ENCODE measurements at places on chromosomes 7 and 10.

DNA sequence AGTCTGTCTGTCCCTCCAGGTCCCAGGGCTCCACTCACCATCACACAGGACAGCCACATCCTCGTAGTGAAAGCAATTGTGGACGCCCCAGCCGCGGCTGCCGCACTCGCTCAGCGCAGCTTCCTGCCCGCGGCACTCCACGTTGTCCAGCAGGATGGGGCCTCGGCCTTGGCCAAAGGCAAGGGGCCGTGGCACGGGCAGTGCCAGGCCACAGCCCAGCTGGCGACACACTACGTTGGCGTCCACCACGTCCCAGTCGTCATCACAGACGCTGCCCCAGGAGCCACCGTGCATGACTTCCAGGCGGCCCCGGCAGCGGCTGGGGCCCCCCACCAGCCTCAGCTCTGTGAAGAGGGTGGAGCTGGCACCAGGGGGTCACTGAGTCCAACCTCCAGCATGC lies 9.2 kb downstream of the SSC4D start:
- no peak for DNase-seq

DNA sequence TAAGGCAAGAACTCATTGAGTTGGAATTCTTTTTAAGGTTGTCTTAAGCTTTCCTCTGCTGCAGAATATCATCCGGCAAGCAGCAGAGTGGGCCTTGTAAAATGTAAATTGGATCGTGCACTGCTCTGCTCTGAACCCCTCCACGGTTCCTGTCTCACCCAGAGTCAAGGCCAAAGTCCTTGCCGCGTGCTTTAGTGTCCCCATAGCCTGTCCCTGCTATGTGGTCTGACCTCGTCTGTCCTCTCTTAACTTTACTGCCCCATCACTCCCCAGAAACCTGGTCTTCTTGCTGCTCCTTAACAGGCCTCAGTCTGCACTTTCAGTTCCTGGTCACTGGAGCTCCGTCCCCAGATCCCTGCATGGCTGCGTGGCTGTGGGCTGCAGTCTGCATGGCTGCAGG lies 121.6 kb upstream of the SDK1 start:
- no peak for DNase-seq

DNA sequence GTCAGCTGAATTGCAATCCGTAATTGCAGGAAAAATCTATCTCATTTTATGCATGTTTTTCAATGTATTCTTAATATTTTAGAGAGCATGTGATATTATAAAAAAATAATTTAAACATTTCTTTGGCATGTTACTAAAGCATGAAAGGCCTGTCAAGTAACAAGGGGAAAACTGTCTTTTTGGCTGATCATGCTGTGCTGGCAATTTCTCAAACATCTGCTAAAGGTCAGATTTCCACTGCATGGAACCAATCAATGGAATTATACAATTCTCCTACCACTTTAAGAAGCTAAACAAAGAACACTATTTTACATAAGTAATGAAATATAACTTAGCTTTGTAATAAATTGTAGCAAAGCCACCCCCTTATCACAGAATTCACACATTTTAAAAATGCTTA lies 49.4 kb downstream of the JMJD1C start:
- DNase-seq: peak; percentile 75

DNA sequence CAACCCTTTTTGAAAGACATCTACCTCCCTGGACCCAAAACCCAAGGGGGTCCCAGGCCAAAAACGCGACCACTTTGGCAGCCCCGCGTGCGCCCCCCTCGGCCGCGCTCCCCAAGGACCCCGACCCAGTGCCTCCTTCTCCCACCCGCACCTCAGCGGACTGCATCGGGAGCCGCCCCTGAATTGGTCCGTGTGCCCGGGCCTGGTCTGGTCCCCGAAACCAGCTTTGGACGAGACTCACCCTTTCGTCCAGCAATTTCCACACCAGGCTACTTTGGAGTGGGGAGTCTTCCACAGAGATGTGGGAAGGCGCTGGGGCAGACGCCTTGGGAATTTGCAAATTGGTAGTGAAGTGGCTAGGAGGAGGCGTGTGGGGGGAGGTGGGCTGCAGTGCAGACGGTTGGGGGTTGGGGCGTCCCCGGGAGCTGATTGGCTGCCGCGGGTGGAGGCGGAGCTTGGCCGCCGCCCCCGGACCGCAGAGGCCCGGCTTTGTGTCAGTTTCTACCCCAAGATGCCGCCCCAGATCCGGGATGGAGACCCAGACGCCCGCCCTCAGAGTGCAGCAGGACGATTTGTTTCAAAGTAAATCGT lies 16.9 kb downstream of the TCAF1 start:
- DNase-seq: peak; percentile 91

DNA sequence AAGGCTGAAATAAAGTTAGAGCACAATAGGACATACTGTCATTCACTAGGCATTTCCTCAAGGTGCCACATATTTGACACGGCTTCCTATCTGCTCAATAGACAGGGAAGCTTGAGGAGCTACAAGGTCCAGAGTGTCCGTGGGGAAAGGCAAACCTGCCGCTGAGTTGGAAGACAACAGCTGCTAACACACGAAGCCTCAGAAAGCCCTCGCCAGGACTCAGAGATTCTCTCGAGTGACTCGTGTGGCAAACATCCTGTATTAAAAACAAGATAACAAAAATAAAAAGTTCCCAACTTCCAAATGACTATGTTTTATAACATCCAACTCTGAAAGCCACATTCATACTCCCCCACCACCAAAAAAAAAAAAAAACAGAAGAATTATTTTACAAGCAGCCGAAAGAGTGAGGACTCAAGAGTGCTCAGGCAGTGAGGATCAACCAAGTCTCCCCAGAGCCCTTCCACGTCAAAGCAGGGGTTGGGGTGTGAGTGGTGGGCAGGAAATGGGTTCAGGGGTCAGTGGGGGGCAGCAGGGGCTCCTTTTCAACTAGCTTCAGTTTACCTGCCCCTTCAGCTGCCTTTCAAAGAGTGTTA lies 67.6 kb downstream of the STK17A start:
- no peak for DNase-seq

DNA sequence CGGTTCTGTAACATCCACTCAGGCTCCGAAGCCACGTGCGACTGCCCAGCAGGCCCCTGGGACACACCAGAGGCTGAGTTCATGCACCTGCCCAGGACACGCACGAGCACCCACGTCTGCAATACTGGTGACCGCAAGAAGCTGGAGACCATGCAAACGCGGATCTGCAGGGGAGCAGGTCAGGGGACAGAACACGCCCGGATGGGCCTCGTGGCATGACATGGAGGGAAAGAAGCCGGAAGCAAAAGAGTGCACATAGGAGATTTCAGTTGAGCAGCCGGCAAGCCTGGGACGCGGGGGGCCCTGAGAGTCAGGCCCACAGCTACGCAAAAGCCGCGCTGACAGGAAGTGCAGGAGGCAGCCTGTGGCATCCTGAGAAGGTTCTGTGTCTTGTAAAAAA lies 73.7 kb downstream of the FOXL3 start:
- no peak for DNase-seq

- DNase-seq: no peak
Measured at GRCh38 chr10:29688230-29688661, 53.5 kb upstream of the SVIL start.

DNA sequence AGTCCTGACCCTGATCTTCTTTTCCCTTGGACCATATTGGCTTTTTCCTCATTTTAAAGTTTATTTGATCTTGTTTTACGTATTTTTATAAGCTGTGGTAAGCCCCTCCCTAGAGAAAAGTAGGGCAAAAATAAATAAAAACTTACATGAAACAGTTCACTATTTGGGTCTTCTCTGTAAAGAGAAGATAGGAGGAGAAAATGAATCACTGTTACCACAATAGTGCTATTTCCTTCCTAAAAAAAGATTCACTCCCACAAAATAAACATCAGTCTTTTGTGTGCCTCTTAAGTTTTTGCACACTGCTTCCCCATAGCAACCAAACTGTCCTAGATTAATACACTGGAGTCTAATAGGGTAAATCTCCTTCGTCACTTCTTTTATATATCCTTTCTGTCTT lies 1.4 kb upstream of the SVIL start:
- no peak for DNase-seq

GRCh38 chr10:98994030-98994429 lies 241.6 kb downstream of the HPSE2 start:
- DNase-seq: no peak

GRCh38 chr10:7955446-7955845 lies 99.0 kb upstream of the GATA3 start:
- no peak for DNase-seq

DNA sequence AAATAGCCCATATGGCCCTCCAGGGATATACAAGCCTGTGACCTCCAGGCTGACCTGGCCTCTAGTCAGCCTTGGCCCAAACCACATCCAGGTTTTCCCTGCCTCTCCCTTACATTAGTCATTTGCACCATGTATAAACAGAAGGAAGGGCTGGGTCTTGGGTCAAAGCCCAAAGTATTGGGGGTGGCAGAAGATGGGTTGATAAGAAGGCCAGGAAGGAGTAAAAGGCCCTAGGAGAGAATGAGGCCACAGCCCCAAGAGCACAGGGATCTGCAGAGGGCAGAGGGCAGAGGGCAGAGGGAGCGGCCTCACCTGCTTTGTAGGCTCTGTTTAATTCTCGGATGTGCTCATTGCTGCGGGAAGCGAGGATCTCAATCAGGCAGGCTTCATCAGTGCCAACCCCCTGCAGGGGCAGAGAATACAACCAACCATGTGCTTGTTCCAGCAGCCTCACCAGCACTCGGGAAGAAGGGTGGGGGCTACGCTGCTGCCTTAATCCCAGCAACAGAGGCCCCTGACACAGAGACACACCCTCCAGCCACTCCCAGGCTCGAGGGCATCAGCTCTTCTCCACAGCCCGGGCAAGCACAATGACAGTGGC lies 31.3 kb downstream of the PLAC9 start:
- no peak for DNase-seq

- DNase-seq: no peak
Measured at GRCh38 chr10:78852466-78853240, 216.1 kb upstream of the ZMIZ1 start.

DNA sequence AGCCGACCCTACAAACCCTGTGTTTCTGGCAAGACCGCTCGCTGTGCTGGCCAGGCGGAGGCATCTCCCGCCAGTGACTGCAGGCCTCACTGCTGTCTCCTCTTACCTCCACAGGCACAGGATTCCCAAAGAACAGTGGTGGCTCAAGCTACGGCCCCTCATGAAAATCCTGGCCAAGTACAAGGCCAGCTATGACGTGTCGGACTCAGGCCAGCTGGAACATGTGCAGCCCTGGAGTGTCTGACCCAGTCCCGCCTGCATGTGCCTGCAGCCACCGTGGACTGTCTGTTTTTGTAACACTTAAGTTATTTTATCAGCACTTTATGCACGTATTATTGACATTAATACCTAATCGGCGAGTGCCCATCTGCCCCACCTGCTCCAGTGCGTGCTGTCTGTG lies 36.2 kb downstream of the PITRM1 start:
- DNase-seq: peak; percentile 84

DNA sequence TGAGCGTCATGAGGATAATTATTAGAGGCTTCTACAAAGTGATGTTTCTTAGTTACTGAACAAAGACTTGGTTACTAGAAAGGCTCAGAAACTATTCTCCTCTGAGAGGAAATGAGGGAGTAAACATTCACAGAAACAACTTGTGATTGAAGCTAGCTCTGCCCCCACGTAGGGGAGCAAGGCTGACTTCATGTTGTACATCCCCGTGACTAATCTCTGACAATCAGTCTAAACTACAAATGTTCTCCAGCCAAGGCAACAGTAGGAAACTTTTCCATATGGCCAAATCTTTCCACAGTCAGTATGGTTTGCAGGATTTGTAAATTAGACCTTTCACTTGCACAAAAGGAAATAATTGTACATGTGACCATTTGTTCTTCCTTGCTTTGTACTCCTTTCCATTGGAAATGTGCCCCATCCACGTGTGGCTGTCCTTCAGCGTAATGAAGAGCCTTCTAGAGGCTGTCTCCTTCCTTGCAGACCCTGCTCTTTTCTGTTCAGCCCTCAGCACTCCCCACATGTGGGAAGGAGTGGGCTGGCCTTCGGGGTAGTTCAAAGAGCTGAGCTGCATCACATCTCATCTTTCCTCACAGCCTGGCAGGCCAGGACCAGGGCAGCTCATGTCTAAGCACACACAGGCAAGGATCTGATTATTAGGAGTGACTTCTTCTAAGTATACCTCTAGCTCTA lies 93.5 kb downstream of the PCGF5 start:
- peak; percentile 38 for DNase-seq

DNA sequence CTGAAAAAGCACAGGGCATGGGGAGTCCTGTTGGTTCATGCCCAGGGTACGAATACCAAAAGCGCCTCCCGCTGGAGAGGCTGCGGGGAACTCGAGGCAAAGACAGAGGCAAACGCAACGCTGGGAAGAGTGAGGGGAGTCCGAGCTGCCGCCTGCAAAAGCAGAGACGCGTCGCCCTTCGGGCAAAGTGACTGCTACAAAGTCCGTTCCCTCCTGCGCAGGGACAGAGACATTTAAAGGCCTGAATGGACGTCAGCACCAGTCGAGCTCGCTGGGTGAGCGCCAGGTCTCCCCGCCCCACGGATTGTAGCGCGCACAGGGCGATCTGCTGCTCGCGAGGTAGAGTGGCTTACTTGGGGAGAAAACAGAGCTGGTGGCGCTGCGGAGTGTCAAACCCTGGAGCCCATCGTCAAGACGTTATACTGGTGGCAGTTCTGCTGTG lies 732.8 kb downstream of the ZWINT start:
- DNase-seq: peak; percentile 35

- DNase-seq: no peak
Measured at GRCh38 chr10:95792874-95793285, 36.9 kb downstream of the ENTPD1 start.

- no peak for DNase-seq
Measured at GRCh38 chr7:113143486-113144257, 25.3 kb upstream of the SMIM30 start.

- DNase-seq: no peak
Measured at GRCh38 chr7:17947620-17948019, 7.3 kb upstream of the SNX13 start.

- no peak for DNase-seq
Measured at GRCh38 chr7:108711611-108712010, 141.9 kb downstream of the DNAJB9 start.

GRCh38 chr10:26448706-26449435 lies 10.7 kb downstream of the APBB1IP start:
- DNase-seq: no peak

DNA sequence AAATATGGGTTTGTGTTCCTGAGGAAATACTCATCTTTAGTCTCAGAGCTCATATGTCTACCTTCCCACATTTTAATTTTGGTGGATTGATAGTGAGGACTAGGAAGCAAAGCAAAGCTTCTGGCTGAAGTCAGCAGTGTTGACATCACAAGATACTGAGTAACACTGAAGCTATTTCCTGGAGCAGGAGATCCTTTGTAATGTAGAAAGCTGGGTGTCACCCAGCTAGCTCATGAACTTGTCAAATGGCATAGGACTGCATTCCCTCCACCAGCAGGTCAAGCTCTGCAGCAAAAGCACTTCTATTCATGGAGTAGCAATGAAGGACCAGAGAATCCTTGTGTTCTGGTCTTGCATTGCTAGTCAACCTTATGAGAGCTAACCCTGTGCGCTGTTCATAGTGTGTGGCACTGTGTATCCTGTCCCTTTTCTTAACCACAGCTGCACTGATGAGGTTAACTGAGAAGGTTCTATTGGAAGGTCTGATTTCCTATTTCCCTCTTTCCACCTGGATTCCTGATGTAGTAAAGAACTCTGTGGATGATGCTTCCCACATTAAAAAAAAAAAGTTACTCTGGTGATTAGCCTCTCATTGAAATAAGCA lies 94.8 kb upstream of the ZNF804B start:
- DNase-seq: no peak

- no peak for DNase-seq
Measured at GRCh38 chr7:78368771-78369170, 570.2 kb downstream of the PHTF2 start.
